ENCODE measurements at places on chromosomes 6 and 20. TPM values are rescaled to one million over a fixed set of nuclear protein-coding genes. Genes with fewer than 3 reads are reported as not detected.

- DNase-seq: no peak
These were observed 247.8 kb downstream of the BMP2 start for GRCh38 chr20:7015257-7015656.

DNA sequence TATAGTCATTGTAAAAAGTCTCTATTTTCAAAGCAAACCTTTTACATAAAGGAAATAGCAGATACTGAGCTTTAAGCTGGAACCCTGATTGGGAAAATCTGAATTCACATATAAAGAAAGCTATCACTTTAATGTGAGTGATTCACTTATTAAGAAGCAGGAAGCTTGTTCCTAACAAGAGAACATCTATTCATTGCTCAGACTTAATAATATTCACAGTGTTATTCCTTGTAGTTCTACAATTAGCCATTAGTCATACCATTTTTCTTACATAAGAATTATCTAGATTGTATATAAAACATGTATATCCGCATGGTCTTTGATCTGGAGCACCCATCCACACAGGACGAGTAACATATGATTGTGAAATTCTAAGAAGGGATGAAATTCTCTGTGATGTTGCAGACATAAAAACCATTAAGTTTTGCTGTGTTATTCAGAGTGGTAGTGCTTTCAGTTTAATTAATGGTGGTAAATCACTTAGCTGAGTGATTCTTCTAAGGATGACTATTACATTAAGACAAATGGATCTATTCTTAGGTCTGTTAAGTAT is 71.1 kb upstream of the FOXQ1 start:
- DNase-seq: no peak

GRCh38 chr6:122683989-122684651 is 73.9 kb downstream of the PKIB start:
- DNase-seq: no peak

DNA sequence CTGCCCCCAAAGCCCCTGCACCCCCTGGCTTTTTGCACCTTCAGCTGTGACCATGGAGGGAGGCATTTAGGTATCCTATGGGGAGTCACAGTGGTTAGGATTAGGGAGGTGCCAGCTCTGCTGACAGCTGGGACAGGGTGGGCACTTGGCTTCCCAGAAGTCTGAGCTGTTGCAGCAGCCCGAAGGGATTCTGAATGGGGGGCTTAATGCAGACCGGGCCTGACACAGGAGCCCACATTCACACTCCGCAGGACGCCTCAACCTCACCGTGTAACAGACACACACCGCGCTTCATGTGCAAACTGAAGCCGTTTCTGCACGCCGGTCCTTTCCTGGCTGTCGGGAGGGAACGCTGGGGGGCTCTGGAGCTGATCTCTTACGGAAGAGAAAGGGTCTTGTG is 1.9 kb downstream of the EBF4 start:
- DNase-seq: peak; percentile 45

OPRM1 gene
- total RNA-seq: not detected

- DNase-seq: no peak
These were observed 106.7 kb downstream of the SLX4IP start for GRCh38 chr20:10541668-10542411.

DNA sequence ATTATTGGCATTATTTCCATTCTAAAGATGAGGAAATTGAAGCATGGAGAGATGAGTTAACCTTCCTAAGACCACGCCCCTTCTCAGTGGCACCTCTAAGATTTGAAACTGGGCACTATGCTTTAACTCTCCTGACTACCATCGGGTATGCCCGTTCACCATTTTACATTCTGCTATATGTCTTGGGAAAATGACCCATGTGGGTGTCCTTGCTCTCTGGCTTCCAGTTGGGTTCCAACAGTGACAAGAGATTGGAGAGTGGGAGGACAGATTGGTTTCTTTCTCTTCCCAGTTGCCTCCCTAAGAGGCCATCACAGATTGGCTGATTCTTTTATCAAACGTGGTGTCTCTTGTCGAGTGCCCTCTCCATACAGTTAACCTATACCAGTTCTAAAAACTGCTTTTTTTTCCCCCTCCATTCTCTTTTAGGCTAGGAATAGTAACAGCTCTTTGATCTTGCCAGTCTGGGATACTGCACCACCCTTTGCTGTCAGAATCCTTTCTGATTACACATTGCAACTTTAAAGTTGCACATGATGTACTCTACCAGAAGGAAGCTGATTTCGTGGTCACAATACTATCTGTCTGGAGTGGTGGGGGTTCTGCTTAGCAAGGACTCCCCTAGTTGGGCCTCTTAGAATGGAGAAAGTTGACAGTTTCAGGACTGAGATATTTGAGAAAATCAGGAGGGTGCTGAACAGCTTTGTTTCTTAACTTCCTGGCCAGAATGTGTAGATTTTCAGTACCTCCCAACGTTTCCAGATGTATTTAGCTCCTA is 88.0 kb upstream of the ELOVL5 start:
- no peak for DNase-seq

ZBTB46 gene
- total RNA-seq: 5.4 TPM

GRCh38 chr6:138795809-138796603 is at the start of gene ECT2L:
TSS of gene ECT2L (plus strand) at chr6:138796087. CDS start at chr6:138813275, 17,188 bp downstream.
- peak; percentile 96 for DNase-seq

DNA sequence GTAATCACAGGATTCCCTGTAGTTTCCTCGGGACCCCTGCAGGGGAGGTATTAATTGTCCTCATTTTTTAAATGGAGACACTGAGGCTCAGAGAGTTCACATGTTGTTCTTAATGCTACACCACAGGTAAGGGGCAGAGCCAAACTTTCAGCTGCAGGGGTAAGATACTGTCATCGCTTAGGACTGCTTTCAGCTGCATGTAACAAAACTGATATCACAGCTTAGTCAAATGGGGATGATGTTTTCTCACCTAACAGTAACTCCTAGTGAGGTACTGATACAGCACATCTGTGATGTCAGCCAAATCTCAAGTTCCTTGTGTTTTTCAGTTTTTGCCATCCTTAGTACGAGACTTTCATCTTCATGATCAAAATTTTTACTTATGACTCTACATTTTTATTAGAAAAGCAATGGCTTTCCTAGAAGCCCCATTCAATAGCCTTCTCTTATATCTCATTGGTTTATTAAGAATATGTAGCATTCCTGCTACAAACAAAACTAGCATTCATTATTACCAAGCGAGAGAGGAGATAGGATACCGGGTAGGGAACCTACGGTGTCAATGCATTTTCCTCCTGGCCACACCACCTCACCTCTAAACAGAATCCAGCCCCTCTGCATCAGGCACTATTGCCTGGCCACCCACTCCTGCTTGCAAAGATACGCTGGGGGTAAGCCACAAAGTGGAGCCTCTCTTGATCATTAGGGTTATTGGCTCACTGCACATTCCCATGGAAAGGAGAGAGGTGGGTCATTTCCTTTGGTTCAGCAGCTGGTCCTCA is 557.5 kb downstream of the CD83 start:
- DNase-seq: no peak

GRCh38 chr6:29236060-29236459 is 65.4 kb downstream of the OR2J2 start:
- DNase-seq: no peak

- no peak for DNase-seq
These were observed 74.0 kb downstream of the PTPRA start for GRCh38 chr20:2946988-2947961.

DNA sequence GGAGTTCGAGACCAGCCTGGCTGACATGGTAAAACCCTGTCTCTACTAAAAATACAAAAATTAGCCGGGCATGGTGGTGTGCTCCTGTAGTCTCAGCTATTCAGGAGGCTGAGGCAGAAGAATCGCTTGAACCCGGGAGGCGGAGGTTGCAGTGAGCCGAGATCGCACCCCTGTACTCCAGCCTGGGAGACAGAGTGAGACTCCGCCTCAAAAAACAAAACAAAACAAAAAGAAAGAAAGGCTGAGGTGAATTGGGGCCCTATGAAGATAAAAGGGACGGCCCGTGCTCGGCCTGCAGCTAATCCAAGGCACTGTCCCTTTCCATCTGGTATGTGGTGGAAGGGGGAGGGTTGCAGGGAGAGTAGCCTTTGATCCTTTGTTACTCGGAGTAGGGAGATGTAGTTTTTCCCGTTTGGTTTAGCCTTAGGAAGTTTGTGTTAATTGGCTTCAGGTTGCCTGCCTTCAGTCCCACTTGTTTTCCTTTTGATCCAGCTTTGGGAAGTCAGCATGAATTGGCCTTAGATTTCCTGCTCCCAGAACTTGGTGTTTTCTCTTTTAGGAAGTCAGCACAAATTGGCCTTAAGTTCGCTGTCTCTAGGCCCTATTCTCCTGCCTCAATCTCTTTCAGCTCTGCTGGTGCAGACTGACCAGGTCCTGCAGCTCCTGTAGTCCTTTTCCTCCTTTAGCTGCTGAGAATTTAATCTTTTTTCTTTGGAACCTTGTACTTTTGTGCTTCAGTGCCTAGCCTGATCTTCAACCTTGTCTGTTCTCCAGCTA is 36.1 kb upstream of the PAQR8 start:
- no peak for DNase-seq

GRCh38 chr20:3383878-3384495 is 23.5 kb downstream of the DNAAF9 start:
- DNase-seq: no peak

DNA sequence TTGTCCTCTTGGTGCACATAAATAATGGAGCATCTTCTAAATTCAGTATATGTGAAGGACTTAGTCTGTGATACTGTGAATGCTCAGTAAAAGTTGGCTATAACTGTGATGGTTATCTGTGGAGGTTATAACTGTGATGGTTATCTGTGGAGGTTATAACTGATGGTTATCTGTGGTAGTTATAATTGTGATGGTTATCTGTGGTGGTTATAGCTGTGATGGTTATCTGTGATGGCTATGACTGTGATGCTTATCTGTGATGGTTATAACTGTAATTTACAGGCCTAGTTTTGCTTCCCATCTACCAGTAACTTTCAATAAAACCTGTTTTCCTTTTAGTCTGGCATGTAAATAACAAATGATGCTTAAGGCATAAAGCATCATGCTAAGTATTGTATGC is 16.5 kb downstream of the PTK7 start:
- no peak for DNase-seq

TSBP1 gene
- not detected for total RNA-seq

ADGB gene
- total RNA-seq: not detected

DNA sequence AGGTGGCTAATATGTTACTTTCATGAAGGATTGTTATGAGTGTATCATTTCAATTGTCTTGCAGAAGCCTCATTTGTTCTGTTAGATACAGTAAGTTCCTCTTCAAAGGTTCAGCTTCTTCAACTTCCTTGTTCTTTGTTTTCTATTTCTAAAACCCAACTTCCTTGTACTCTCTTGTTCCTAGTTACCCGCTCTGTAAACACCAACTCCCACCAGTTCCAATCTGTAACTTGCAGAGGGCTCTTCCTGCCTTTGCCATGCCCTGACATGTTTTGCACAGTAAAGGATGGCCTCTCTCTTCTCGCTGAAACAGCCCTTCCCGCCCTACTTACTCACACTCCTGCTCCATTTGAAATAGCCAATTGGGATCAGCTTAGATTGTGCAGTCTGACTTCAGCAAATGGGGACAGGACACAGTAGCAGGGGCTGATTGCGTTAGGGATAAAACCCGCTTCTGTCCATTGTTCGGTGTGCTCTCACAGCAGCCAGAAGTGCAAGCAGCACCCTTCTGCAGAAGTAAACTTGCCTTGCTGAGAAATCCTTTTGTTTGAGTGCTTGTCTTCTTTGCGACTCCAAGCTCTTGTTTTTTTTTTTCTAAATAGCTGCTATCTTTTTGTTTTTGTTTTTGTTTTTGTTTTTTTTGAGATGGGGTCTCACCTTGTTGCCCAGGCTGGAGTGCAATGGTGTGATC is 45.9 kb upstream of the POU5F1 start:
- no peak for DNase-seq

DNA sequence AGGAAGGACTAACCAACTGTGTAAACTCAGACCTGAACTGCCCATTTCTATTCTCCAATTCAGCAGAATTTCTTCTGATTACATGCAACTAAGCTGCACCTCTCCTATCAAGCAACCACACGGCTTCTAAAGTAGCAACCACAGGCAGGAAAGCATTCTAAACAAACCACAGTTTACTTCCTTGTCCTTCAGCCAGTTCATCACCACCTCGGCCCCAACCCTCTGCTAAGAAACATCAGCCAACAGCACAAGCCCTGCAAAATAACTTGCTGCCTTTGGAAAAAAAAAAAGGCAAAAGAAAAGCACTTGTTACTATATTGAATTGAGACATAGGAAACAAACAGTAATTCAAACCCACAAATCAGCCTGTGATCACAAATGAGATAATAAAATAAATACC is 140.3 kb downstream of the NFATC2 start:
- DNase-seq: no peak

- DNase-seq: peak; percentile 76
These were observed 95.3 kb downstream of the NFATC2 start for GRCh38 chr20:51447097-51447764.

DNA sequence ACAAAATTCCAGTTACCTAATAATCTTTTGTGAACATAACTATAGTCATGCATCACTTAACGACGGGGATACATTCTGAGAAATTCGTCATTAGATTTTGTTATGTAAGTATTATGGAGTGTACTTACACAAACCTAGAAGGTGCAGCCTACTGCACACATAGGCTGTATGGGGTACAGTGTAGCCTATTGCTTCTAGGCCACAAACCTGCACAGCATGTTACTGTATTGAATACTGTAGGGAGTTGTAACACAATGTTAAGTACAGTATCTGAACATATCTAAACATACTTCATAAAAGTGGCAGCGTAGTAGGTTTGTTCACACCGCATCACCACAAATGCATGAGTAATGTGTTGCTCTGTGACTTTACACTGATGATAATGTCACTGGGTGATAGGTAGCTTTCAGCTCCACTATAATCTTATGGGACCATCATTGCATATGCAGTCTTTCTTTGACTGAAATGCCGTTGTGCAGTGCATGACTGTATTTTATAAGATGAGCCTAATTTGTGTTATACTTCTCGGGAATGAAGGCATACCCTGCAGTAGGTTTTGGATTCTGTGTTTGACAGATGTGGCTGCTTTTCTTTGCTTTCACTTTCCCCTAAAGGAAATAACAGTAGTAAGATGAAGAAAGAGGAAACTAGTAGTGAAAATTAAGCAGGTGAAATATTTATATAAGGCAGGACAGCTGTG is 365.6 kb downstream of the FARS2 start:
- DNase-seq: no peak

DEFB124 gene
- total RNA-seq: not detected

KCNK5 gene
- 10.0 TPM for total RNA-seq

APOBEC2 gene
- total RNA-seq: not detected

DNA sequence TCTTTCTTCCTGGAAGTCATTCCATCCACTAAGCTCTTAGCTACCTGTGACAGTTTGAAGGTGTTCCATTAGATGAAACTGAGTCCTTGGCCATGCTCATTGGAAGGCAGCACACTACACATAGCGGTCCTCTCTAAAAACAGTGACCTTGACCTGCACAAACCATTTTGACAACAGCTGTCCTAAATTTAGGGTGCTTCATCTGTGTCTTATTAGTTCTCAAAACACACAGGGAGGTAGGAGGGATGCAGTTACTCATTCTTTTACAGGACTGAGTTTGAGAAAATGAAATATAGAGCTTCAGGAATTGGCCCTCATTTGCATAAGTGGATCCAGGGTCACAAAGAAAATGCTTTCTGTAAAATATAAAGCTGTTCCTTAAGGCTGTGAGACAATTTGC is 20.4 kb upstream of the MAP3K4 start:
- no peak for DNase-seq

- DNase-seq: no peak
These were observed 13.6 kb upstream of the IBTK start for GRCh38 chr6:82260997-82261732.

Data from lower leg skin (tissue), 4 donors.